Fibroblast of skin of left biceps (primary cell): ENCODE measurements at places on chromosomes 11 and 22.

DNA sequence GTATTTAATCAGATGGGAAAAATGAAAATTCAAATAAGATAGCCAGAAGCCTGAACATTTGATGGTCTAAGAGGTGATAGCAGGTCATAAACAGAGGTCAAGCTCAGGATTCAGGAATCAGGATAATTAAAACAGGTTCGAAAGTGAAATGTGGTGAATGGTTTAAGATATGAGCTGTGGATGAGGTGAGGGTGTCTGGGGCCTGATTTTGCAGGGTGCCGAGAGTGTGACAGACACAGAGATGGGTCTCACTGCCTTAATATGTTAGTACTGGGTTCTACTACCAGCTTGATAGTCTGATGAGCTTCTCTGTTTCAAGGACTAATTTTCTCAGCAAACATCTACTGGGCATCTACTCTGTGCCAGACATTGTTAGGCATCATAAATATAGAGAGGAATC, 19.9 kb upstream of the EMSY start:
- no peak for DNase-seq

DNA sequence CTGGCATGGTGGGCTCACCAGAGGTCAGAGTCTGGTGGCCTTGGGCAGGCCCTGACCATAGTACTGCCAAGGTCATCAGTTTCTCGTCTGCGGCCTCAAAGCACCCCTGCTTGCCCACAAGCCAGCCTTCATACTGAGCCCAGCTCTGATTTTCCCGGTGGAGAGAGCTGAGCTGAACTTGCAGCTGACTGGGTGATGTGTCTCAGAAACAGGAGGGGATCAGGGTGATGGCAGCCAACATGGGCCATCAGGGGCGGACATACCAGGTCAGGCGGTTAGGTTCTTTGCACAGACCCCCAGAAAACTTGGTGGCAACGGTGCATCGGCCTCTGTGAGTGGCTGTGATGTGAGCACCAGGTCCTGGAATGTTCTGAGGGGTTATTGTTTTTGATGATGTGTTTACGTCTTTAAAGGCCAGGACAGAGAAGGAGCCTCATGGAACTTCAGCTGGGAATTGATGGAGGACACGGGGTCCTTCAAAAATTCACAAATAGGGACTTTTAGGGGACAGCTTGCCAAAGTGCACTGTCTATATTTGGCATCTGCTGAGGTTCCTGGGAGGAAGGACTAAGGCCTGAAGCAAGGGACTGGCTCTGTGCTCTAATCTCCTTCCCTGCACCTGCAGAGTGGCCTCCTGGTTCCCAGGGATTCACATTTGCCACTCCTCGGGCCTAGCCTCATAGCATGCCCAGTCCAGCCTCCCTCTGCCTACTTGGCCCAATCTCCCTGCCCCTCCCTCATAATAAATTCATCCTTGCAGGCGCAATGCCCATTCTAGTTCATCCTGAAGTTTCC, 131.2 kb downstream of the OSBP2 start:
- no peak for DNase-seq

DNA sequence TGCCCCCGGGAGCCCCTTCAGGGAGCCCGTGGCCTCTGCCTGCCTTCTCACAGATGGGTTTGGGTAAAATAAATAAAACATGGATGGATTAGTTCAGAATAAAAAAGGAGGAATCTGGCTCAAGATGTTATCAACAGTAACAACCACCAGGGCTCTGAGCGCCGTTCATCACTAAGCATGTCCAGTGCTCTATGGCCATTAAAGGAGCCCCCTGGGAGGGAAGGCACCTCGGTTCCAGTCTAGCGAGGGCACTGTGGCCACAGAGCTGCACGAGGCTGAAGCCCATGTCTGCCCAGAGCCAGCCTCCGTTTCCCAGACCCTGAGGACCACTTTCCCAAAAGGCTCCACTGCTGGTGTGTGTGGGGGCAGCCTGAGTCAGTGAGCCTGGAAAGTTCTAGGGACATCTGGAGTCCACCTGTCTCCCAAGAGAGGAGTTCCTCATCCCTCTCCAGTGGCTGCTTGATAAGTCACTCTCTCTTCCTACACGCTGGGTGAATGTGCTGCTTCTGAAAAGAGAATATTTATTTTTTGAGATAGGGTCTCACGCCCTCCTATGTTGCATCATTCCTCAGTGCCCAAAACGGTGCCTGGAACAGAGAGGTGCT, 614.6 kb downstream of the TBC1D22A start:
- no peak for DNase-seq

GRCh38 chr22:24442352-24442744, 14.9 kb downstream of the ADORA2A start:
- DNase-seq: no peak

- no peak for DNase-seq
Observed at GRCh38 chr22:20175597-20175900, 24.7 kb upstream of the CCDC188 start.

GRCh38 chr22:35460688-35461087, 60.7 kb downstream of the MCM5 start:
- no peak for DNase-seq

- DNase-seq: no peak
Observed at GRCh38 chr11:103997082-103997481, 39.4 kb upstream of the DDI1 start.

DNA sequence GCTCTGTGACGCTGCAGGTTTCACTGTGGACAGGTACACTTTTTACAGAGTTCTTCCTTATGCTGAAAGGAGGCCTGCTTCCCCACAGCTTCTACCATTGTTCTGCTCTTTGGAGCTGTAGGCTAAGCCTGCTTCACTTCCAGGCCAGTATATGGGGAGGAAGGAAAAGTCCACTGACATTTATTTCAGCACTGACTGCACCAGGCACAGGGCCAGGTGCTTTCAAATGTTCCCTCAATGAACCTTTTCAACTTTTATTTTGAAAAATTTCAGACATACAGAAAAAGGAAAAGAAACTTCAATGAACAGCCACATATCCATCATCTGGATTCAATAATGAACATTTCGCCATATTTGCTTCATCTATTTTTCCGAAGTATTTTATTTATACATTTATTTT, 22.0 kb downstream of the POU2F3 start:
- no peak for DNase-seq
